Fibroblast of skin of right biceps (primary cell): ENCODE measurements at places on chromosomes 5 and 9.

DNA sequence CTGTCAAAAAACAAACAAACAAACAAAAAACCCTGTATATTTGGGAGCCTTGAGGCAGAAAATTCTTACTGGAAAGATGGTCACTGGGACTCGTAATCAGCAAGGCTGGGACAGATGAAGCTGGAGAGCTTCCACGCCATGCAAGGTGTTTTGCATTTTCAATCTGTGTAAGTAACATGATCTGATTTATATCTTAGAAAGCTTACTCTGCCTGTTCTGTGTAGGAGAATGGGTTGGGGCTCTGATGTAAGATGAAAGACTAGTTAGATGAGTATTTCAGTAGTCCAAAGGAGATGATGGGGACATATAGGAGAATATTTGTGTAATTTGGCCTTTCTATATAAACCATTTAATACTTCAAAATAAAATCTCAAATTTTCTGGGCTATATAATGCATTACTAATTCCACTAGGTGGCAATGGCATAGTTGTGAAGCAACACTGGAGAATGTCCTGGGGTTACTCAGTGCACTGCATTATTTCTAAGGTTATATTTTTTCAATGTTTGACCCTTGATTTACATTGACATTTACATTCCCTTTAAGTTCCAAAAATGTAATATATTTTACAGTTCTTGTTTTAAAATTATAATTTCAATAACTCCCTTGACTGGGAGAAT, 21.9 kb upstream of the FSD1L start:
- peak; percentile 30 for DNase-seq

DNA sequence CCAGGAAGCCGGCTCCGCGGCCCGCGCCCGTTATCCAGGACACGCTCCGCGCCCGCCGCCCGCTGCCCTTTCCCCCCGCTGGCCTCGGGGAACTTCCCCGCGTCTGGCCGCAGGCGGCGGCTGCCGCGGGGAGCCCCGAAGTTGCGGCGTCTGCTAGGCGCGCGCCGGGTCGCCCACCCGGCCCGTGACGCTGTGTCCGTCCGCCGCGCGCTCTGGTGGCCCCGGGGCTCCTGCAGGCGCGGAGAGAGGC, 621 bp upstream of the GCNT4 start:
- no peak for DNase-seq

DNA sequence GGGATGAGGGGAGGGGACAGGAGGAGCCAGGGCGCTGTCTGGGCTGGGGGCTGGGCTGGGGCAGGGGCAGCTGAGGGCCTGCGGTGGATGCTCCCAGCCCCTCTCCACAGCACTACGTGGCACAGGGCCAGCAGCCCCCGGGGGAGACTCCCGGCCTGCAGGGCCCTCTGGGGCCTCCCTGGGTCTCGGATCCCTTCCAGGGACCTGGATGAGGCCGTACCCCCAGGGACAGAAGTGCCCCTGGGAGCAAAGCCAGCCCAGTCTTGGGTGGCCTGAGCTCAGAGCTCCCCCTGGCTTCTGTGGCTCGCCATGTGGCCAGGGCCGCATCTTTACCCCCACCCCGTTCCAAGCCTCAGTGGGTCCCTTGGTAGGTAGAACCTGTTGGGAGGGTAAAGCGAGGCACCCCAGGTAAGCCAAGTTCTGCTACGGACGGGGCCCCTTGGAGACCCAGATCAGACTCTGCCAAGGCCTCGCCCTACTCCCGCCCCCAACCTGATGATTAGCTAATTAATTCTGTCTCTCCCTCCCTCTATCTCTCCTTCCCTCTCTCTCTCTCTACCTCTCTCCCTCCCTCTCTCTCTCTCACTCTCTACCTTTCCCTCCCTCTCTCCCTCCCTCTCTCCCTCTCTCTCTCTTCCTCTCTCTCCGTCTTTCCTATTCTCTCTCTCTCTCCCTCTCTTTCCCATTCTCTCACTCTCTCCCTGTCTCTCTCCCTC, 24.3 kb downstream of the KCNT1 start:
- DNase-seq = no peak

- no peak for DNase-seq
These were observed 19.6 kb upstream of the FLT4 start for GRCh38 chr5:180668835-180669596.

DNA sequence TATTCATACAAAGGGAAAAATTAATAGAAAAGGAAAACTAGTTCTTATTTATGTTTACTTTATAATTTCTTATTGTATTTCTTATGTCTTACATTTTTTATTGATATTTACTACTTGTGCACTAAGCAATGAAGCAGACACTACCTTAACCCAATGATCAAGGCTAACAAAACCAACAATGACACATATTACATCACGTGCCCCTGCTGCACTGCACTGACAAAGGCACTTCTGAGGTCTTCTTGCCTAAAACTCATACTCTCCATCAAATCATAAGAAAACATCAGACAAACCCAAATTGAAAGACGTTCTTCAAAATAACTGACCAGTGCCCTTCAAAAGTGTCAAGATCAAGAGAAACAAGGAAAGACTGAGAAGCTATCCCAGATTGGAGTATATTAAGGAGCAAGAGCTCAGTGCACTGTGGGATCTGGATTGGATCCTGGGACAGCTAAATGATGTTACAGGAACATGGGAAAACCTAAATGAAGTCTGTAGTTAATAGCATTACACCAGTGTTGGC, 230.9 kb downstream of the AUH start:
- DNase-seq = no peak

DNA sequence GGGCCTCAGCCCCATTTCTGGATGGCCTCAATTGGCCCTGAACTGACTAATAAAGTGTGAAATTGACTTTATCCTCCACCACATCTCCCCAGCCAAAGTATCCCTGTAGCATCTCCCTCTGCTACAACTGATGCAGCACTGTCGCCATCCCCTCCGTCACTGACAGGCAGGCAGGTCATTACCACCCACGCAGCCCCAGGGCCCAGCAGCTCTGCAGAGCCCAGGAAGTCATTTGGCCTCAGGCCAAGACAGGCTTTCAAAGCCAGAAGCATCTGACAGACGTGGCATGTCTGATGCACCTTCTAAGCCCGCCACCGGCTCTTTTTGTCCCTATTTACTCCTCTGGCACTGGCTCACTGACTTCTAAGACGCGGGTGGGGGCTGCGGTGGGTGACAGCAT, 65.3 kb downstream of the ARHGEF37 start:
- peak; percentile 16 for DNase-seq

DNA sequence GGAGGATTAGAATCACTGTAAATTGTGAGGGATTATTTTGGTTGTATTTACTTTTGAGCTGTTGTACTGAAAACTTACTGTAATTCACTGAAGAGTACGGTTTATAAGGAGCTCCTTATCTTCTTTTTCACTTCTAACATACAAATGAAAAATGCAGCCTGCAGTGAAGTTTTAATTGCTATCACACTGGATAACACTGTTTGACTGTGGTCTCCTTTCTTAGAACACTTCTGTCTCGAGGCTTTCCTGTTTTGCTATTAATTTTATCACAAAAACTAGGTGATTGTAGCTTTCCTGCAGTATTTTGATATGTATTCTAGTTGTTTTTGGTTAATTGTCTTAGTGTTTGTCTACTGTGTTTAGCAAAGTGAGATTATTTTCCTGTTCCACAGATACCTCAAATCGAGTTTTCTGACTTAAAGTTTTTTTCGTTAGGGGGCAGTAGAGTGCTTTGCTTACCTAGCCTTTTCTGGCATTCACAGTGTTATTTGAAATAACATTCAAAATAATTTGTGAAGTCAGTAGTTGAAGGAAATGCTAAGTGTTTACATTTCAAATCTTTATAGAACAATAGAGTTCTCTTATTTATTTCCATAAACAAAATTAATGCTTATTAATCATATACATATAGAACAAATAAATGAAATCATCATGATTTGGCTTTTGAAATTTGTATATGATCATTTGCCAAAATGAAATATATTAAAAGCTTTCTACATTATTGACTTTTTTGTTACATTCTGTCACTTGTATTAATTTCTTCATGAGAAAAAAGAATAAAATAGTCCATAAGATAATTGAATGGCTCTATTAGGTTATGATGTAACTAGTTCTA, 52.9 kb downstream of the COMMD10 start:
- DNase-seq = peak; percentile 47

DNA sequence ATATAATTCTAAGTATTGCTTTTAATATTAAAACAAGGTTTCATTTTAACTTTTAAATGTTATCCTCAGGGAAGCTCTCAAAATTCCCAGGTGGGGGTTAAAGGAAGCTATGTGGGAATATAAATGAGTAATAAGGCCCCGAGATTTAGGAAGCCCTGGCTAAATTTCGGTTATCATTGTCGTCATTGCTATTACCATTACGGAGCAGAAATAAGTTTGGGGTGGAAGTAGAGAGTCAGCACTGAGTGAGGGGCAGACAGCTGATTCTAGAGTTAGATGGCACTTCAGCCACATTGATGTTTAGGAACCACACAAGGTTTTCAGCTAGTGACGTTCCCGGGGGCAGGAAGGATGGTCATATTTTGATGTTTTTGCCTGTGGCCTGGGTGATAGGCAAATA, 74.9 kb downstream of the NREP start:
- peak; percentile 22 for DNase-seq

DNA sequence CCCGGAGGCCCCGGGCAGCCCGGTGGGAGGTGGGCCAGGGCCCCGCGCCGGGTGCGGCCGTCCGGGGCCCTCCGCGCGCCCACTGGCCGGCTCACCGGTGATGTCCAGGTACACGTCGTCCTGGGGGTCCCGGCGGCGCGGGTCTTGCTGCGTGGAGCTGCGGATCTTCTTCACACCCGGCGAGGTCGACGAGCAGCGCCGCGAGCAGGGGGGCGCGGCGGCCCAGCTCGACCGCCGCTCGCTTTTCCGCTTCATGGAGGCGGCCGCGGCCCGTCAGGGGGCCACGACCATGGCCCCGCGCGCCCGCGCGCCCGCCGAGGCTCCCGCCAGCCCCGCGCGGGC, 548 bp downstream of the CDC14B start:
- DNase-seq = no peak

DNA sequence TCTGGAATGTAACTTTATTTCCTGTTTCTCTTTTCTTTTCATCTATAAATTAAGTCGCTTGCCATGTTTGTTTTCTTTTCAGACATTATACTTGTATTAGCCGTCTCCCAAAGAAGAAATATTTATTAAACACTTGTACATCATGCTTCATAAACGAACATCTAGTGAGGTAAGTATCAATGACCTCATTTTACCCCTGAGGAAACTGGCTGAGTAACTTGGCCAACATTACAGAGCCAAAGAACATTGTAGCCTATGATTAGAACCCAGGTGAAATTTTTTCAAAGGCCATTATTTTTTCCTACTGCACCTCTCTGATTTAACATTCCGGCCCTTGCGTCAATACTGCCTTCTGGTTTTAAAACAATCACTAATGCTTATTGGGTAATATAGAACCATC, 4.2 kb downstream of the FREM1 start:
- DNase-seq = no peak

DNA sequence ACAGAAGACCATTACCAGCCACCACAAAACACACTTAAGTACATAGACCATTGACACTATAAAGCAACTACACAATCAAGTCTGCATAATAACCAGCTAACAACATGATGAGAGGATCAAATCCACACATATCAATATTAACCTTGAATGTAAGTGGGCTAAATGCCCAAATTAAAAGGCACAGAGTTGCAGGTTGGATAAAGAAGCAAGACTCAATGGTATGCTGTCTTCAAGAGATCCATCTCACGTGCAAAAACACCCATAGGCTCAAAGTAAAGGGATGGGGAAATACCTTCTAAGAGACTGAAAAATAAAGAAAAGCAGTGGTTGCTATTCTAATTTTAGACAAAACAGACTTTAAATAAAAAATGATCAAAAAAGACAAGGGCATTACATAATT, 113.6 kb upstream of the CD180 start:
- DNase-seq = no peak

DNA sequence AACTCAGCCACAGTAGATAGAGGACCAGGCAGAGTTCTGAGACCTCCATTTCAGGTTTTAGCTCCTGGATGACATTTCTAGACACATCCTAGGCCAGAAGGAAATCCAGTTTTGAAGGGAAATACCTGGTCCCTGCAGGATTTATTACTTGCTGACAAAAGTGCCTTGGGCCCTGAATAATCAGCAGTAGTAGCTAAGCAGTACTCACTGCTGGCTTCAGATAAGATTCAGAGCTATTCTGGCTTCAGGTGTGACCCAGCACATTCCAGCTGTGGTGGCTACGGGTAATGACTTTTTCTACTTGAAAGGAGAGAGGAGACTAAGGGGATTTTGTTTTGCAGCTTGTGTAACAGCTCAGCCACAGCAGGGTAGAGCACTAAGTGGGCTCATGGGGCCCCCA, 34.0 kb downstream of the NDUFAF2 start:
- no peak for DNase-seq

GRCh38 chr5:41095324-41096101, 24.4 kb upstream of the MROH2B start:
- no peak for DNase-seq

GRCh38 chr5:149160291-149160787, 19.0 kb downstream of the ABLIM3 start:
- DNase-seq = no peak

- DNase-seq = no peak
These were observed 81.7 kb upstream of the HMHB1 start for GRCh38 chr5:143730112-143730801.

GRCh38 chr9:36276781-36277181, 18.5 kb upstream of the GNE start:
- peak; percentile 83 for DNase-seq

DNA sequence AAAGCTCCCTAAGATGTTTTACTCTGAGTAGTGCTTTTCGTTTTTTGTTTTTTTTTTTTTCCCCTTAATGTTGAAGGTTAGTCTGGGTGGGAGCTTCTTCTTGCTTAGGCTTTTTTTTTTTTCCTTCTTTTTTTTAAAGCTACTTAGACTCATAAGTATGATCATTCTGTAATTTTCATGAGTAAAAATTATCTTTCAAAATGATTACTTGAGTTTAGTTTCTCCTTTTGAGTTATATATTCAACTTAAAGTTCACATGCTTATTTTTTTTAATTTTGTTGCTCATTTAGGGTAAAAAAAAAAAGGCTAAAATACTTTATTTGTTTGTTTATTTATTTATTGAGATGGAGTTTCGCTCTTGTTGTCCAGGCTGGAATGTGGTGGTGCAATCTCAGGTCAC, 2.9 kb downstream of the RBM27 start:
- DNase-seq = no peak

DNA sequence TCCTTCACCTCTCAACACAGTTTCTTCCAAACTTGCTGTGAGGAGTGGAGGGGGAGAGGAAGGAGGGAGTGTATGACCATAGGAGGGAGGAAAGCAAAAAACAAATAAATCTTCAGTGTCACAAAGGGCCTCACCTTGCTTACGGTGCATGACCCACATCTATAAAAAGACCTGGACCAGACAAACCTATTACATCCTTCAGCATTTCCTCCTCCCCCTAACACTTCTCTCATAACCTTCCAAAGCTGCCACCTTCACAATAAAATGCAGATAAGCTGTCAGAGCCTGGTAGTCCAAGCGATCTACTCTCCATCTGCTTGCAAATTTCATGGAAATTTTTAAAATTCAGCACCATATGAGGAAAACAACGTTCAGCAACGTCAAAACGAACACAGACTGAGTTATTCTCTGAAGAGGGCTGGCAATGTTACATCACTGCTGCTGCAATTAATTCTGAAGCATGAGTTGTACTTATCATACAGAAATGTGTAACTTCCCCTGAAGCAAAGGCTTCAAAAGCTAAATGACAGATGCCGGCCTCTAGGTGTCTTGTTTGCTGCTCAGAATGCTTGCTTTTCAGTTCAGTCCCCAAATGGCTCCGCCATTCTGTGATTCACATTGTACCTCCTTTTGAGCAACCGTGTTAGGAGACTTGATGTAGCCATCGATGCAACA, 62.9 kb downstream of the EFNA5 start:
- DNase-seq = peak; percentile 20
